ENCODE measurements at places on chromosomes 2 and 18.

GRCh38 chr18:63312737-63313395 is 6.7 kb downstream of the BCL2 start:
- no peak for DNase-seq

DNA sequence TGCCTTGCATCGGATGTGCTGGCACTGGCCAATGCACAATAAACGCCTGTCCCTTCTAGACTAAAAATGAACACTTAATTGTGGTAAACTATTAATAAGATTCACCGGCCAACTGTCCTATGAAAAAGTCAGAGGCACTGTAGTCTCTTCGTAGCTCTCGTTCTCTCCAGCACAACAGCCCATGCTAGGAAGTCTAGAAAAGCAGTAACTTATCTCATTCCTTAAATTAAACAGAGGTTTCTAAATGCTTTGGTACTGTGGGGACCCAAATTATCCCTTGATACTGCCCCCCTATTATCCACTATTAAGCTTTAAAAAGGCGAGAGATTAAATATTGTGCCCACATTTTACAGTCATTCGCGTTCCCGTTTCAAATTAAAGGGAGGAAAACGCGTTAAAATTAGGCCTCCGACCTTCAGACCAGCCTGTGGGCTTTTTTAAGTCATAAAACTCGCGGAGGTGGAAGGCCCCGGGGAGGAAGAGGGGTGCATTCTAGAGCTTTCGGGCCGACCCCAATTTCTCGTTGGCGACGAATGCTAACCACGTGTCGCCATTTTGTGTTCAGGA is 1.5 kb upstream of the PCBP1 start:
- no peak for DNase-seq

- DNase-seq = no peak
These were observed 134.5 kb downstream of the MEIS1 start for GRCh38 chr2:66569321-66569851.

DNA sequence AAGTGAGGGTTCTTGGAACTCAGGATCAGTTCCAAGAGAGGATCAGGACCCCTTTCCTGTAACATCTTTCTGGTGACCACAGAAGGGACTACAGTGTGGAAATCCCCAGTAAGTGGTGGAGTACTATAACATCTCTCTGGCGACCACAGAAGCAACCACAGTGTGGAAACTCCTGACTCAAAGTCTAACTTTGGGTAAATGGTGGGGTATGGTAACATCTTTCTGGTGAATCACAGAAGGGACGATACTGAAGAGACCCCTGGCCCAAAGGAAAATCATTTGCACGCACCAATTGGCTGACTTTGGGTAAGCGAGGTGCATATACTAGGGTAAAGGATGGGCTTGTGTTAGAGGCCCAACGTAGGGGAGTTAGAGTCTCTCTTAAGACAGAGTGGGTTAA is 56.3 kb upstream of the GULP1 start:
- no peak for DNase-seq

DNA sequence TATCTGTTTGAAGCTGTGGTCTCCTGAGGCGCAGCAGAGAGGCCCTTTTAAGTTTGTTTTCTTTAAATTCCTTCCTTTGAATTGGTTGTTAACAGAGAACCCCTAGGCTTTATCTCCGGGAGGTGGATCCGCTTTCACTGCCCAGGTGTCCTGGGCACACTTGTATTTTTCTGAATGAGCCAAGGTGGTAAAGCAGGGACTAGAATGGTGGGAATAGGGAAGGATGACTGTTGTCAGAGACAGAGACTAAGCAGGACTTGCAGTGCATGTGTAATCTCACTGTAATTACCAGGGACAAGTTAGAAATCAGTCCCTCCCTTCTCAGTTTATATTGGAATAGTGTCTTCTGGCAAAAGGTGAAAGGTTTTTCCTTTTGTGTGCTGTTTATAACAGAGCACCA is 72.8 kb downstream of the PHLPP1 start:
- DNase-seq = no peak

DNA sequence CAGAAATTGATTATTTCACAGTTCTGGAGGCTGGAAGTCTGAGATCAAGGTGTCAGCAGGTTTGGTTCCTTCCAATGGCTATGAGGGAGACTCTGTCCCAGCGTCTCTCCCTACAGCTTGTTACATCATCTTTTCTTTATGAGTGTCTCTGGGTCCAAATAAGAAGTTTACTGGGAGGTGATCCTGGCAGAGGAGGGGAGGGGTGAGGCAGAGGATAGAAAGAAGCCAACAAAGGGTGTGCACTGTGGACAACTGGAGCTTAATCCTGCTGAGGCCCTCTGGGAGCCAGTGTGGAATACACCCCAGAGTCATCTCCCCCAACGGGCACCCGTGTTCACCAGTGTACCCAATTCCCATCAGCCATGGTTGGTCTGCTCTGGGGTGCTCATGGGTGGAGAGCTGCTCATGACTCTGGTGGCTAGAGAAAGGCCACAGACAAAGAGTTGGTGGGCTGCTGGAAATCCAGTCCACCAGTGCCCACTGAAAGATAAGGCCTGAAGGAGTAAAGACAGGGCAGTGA is 57.5 kb upstream of the CTLA4 start:
- DNase-seq = no peak

DNA sequence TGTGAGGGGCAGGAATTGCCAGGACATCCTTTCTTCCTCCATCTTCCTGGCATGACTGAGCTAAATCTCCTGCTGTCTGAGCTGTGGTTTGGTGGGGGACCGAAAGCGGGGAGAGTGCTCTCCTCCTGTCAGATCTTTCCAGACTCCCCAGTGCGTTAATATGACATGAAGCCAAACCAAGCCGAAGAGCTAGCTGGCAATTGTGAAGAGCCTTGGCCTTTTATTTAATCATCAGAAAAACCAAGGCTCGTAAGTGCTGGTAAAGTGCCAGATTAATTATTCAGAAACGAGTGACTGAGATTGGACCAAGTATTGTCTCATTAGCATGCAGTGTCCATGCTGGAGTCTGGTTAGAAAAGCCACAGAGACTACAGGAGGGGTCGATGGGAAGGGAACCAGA is 14.5 kb upstream of the LRPPRC start:
- no peak for DNase-seq

- DNase-seq = no peak
These were observed 824.9 kb upstream of the CRIM1 start for GRCh38 chr2:35530615-35531135.

- no peak for DNase-seq
These were observed 43.6 kb upstream of the SLC14A2 start for GRCh38 chr18:45571714-45572113.

DNA sequence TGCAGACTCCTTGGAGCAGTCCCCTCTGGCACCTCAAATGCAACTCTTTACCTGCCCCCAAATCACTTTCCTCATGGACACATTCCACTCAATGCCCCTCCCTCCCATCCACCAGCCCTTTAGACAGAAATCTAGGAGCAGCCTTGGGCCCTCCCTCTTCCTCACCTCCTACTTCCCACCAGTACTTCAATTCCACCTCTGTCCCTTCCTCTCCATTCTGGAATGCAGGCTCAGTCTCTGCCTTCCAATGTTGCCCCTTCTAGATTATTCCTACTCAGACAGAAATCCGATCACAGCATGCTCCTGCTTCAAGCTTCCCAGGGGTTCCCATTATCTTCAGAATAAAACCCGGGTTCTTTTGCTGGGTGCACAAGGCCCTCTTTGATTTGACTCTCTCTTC is 62.1 kb downstream of the MTHFD2 start:
- DNase-seq = no peak

GRCh38 chr2:170975943-170976270 is 46.9 kb downstream of the GORASP2 start:
- no peak for DNase-seq

- no peak for DNase-seq
These were observed 427.9 kb downstream of the PLCL1 start for GRCh38 chr2:198232281-198232680.

DNA sequence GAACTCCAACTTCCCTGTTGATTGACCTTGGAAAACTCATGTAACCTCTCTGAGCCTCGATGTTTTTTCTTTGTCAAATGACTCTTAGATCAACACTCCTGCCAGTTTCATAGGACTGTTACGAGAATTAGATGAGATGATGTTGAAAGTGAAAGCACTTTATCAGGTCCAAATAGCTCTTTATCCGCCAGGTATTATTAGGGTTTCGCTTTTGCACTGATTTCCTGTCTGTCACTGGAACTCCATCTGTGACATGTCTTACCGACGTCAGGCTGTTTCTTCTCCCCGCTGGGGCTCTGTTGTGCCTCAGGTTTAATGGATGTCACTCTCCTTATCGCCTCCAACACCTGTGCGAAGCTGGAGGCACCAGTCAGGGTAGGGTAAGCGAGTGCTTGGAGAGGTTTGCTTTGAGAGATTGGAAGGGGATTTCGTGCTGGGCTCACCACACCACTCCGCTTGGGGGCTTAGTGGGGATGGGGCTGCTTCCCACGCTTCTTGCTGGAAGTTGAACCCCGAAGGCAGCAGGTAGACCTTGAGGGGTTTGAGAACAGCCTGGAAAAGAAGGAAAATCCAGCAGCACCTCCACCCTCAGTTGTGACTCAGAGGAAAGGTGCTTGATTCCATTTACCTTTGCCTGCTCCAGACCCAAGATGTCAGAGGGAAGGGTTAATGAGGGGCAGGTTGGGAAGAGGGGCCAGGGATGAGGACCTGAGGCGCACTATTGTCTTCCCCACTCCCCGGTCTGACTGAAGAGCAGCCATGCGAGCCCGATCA is 4.3 kb downstream of the GAD1 start:
- no peak for DNase-seq

GRCh38 chr18:73563901-73564472 is 583.6 kb downstream of the FBXO15 start:
- DNase-seq = no peak

DNA sequence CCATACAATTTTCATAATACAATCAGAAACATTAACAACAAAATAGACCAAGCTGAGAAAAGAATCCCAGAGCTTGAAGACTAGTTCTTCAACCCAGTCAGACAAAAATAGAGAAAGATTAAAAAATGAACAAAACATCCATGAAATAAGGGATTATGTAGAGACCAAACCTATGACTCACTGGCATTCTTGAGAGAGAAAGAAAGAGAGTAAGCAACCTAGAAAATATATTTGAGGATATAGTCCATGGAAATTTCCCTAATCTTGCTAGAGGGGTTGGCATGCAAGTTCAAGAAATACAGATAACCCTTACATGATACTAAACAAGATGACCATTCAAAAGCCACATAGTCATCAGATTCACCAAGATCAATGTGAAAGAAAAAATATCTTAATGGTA is 281.7 kb downstream of the CCDC85A start:
- no peak for DNase-seq

GRCh38 chr2:15734674-15735483 is 143.2 kb downstream of the DDX1 start:
- DNase-seq = no peak

GRCh38 chr2:89763581-89764485 is 1072.4 kb downstream of the RPIA start:
- DNase-seq = peak; percentile 36

GRCh38 chr2:46252891-46253659 is 44.1 kb upstream of the EPAS1 start:
- peak; percentile 77 for DNase-seq

- no peak for DNase-seq
These were observed 170.4 kb upstream of the FN1 start for GRCh38 chr2:215606219-215606618.

GRCh38 chr2:108316461-108317258 is 28.0 kb downstream of the SULT1C2 start:
- no peak for DNase-seq

- no peak for DNase-seq
These were observed 93.8 kb downstream of the SCG2 start for GRCh38 chr2:223508372-223508771.

- DNase-seq = no peak
These were observed 25.2 kb downstream of the ANKRD44 start for GRCh38 chr2:197285361-197285760.

- no peak for DNase-seq
These were observed 550.4 kb downstream of the CNTNAP5 start for GRCh38 chr2:124575497-124575896.

DNA sequence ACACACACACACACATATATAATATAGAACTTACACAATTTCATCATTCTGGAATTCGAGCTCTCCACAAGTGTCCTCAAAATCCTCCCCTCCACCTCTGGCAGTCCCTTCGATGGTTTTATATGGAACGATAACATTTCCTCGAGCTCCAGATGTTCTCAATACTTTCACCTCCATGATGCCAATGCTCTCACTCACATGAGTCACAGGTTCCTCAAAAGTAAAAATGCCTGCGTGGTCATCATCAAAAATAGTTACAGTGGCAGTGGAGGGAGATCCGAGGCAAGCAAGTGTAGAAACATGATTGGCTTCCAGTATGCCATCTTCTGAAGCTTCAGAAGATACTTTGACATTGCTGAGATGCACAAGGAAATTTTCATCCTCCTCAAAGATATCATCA is 23.5 kb downstream of the SLC8A1 start:
- DNase-seq = no peak

- no peak for DNase-seq
These were observed 1.2 kb downstream of the MYL12A start for GRCh38 chr18:3248658-3249359.

DNA sequence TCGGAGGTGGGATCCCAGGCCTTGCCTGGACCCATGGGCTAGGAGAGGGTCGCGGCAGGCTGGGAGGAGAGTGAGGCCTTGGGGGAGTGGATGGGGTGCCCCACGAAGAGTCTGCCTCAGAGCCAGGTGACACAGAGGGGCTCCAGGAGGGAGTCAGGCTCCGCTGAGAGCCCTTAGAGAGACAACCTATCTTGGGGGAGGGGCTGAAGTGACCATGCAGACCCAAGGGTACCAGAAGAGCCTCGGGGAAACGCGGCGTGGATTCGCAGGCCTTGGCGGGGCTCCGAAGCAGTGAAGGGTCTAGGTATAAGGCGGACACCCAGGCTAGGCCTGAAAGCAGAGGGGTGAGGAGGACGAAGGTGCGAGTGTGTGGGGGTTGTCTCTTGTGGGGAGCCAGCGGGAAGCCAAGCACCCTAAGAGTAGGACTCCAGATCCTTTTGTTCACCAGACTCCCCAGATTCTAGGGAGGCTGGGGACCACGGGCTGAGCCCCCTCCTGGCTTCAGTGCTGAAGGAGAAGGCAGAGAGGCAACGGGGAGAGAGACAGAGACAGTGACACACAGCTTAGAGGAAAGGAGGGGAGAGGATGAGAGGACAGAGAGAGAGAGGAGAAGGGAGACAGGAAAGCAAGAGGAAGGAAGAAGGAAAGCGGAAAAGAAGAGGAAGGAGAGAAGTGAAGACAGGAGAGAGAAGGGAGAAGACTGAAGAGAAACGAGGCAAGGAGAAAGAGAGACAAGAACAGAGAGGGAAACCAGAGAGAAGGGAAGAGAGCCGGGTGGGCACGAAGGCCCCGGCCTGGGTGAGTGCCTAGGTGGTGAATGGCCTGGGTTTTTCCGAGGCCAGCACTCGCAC is 1.1 kb upstream of the HOXD11 start:
- DNase-seq = no peak

- DNase-seq = no peak
These were observed 128.7 kb upstream of the L3MBTL4 start for GRCh38 chr18:6543330-6543908.

GRCh38 chr2:189609853-189610252 is 29.3 kb upstream of the SLC40A1 start:
- no peak for DNase-seq

DNA sequence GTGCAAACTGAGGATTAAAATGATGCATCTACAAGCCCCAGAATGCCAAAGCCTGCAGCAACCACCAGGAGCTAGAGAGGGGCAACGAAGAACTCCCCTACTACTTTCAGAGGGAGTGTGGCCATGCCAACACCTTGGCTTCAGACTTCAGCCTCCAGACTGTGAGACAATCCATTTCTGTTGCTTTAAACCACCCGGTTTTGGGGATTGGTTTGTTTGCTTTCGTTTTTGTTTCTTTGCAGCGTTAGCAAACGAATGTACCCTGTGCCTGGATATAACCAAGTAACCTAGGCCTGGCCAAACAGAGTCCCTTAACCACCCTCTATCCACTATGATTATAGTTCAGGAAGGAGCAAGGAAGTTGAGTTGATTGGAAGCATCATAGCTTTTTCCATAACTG is 171.2 kb upstream of the NCK2 start:
- no peak for DNase-seq

Data from right cardiac atrium (tissue), 5 donors.